Left lung (tissue), 14 donors: ENCODE measurements at places on chromosomes 12 and 14. TPM values are rescaled to one million over a fixed set of nuclear protein-coding genes. Genes with fewer than 3 reads are reported as not detected.

DNA sequence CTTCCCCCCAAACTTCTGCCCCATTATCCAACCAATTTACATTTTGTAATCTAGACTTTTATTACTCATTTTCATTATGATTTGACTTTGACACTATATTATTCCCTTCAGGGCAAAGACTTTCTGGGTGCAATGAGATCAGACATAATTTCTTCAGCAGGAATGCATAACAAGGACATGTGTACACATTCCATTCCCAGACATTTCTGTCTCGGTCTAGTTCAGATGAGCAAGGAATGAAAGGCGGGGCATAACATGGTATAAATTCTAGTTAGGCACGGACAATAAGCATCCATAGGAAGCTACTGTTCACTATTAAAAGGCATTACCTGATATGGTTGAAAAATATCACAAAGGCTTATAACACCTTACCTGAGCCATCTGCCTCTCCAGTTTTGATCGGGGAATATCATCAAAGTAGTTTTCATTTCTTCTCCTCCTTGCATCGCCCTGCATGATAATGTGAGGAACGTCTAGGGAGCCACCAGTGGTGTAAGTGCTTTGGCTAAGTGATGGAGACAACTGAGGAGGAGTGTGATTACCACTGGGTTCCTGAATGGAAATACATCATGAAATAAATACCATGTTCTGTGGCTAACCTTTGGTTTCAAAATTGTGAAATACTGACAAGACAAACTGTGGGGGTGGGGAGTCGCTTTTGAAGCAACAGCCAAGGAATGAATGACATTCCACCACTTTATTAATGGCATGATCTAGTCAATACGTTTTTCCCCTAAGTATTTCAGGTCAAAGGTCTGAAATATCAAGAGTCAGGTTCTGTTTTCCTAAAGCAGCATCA, 183.9 kb downstream of the APAF1 start:
- no peak overlapping the region for H3K4me3 ChIP-seq
- no peak for DNase-seq
- no peaks in the 10 kb centered on the region for H3K4me1 ChIP-seq
- H3K27me3 ChIP-seq = no peaks in the 10 kb centered on the region

DNA sequence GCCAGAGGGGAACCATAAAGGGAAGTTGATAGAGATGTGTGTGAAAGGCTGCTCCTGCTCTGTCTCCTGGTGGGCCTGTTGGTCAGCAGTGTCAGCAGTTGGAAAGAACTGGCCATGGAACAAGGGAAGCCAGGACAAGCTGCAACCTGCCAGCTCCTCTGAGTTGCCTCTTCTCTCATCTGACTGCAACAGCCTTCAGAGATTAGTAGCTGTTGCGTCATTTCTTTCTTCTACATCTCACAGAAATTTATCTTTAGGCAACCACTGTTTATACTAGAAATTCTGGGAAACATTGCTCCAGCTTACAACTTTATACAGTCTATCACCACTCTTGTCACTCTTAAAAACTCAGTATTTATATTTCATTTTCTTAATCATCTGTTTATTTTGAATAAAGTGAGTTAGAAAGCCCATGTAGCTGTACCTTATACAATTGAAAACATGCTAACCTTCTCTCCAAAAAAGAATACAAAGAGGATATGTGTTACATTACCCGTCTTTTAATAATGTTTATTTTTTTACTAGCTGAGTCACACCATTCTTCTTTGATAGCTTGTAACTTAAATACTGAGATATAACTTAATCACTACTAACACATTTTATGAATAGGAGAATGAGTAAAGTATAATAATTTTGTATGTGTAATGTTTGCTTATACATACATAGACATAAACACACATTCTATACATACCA, 224.2 kb downstream of the LRFN5 start:
- no peaks in the 10 kb centered on the region for H3K36me3 ChIP-seq
- no peak overlapping the region for H3K27ac ChIP-seq
- H3K27me3 ChIP-seq = no peaks in the 10 kb centered on the region
- peak; percentile 60 for DNase-seq

DNA sequence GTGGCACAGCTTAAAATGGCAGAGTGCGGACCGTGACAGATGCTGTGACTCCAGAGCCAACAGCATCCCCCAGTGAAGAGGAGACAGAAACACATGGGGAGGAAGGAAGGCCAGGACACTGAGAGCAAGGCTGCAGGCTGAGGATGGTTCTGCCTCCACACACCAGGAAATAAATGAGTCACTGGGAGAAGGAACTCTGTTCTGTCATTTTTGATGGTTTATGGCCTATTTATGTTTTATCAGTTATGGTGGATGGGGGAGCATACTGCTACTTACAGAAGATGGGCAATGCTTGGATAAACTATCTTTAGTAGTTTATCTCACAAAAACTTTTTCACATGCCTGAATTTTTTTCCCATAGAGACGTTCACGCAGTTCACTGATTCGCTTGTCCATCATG, 33.8 kb downstream of the ZFYVE21 start:
- no peaks in the 10 kb centered on the region for H3K36me3 ChIP-seq
- no peaks in the 10 kb centered on the region for H3K4me1 ChIP-seq
- H3K27me3 ChIP-seq = no peaks in the 10 kb centered on the region
- H3K4me3 ChIP-seq = no peak overlapping the region
- DNase-seq = no peak
- H3K27ac ChIP-seq = no peak overlapping the region

DNA sequence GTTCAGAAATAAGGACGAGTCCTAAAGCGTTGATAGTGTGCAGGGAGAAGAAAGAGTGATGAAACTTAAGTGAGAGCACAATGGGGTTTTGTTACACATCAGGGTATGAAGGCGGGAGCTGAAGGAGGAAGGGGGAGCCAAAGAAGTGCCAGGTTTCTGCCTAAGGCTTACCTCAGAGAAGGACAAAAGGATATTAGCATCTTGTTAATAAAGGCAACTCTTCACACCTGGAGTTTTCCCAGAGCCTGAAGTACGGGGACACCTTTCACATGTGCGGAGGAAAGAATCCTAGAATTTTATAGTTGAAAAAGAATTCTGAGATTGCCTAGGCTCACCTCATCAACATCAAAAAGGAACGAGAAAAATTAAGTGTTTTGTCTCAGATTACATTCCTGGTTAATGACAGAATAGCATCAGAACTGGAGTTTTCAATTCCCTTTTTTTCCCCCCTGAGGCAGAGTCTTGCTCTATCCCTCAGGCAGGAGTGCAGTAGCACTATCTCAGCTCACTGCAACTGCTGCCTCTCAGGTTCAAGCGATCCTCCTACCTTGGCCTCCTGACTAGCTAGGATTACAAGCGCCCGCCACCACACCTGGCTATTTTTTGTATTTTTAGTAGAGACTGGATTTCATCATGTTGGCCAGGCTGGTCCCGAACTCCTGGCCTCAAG, 2.2 kb upstream of the SAV1 start:
- no peak overlapping the region for H3K4me3 ChIP-seq
- no peak for DNase-seq
- no peaks in the 10 kb centered on the region for H3K27me3 ChIP-seq

- no peaks in the 10 kb centered on the region for H3K27me3 ChIP-seq
- H3K27ac ChIP-seq = no peak overlapping the region
- no peak overlapping the region for H3K4me3 ChIP-seq
- no peaks in the 10 kb centered on the region for H3K36me3 ChIP-seq
- no peaks in the 10 kb centered on the region for H3K4me1 ChIP-seq
Observed at GRCh38 chr14:49206828-49207227, 379.4 kb downstream of the RPS29 start.

DNA sequence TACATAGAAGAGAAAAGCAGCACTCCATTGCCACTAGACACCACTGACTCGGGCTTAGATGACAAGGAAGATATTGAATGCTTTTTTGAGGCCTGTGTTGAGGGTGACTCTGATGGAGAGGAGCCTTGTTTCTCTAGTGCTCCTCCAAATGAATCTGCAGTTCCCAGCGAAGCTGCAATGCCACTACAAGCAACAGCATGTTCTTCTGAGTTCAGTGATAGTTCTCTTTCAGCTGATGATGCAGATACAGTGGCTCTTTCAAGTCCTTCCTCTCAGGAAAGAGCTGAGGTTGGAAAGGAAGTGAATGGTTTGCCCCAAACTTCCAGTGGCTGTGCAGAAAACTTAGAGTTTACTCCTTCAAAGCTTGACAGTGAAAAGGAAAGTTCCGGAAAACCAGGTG, 114.5 kb upstream of the NPAS3 start:
- no peak overlapping the region for H3K27ac ChIP-seq
- no peaks in the 10 kb centered on the region for H3K27me3 ChIP-seq
- H3K4me1 ChIP-seq = no peaks in the 10 kb centered on the region
- H3K4me3 ChIP-seq = no peak overlapping the region

DNA sequence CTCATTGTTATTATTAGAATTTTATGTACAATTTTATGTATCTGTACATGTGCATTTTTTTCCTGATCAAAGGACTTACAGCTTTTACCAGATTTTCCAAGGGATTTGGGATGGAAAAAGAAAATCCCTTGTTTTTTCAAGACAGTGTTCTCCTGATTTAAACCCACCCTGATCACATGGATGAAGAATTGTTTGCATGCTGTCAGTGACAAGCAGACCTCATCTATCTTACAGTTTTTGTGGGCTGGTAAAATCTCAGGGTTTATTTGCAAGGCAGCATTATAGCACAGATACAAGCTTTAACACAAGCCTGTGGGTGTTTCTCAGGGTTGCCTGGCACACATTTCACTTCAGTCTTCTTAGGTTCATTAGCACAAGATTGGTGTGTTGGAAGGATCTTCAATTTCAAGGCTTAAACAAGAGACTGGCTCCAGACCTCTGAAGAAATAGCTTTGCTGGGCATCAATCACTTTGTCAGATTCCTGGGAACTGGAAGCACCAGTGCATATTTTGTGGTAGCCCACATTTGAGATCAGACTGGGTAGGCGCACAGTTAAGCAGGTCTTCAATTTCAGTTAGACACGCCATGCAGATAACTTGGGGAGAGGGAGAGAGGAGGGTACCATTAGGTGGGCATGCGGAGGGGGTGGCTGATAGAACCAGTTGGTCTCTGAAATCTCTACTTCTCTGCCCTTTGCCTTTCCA, 118.0 kb downstream of the TBX5 start:
- DNase-seq = no peak
- H3K36me3 ChIP-seq = no peaks in the 10 kb centered on the region
- H3K27me3 ChIP-seq = no peaks in the 10 kb centered on the region
- no peak overlapping the region for H3K4me3 ChIP-seq

DNA sequence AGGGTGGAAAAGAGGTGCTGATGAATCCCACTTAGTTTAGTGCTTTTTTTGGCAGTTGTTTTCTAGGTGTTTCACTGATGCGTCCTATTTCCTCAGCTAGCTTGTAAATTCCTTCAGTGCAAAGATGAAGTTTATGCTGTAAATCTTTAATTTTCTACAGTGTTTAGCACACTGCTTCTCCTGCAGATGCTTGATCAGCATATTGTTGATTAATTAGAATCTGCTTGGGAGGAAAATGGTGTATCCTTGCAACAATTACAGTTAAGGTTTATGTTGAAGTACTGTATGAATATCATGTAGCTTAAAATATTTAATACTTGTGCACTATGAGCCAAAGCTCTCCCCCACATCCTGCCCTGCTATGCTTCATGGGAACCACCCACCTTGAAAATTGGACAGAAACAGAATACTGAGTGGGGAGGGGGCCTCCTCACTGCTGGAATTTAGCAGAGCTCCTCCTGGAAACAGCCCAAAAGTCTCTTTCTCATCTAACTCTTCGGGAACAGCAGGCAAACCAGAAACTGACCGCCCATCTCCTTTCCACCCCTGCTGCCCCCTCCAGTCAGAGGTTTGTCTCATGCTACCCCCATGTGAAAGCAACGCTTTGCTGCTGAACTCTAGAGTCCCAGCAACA, 20.3 kb upstream of the DHRS4 start:
- DNase-seq = no peak
- no peak overlapping the region for H3K27ac ChIP-seq
- H3K27me3 ChIP-seq = no peaks in the 10 kb centered on the region
- no peaks in the 10 kb centered on the region for H3K36me3 ChIP-seq
- no peak overlapping the region for H3K4me3 ChIP-seq

DNA sequence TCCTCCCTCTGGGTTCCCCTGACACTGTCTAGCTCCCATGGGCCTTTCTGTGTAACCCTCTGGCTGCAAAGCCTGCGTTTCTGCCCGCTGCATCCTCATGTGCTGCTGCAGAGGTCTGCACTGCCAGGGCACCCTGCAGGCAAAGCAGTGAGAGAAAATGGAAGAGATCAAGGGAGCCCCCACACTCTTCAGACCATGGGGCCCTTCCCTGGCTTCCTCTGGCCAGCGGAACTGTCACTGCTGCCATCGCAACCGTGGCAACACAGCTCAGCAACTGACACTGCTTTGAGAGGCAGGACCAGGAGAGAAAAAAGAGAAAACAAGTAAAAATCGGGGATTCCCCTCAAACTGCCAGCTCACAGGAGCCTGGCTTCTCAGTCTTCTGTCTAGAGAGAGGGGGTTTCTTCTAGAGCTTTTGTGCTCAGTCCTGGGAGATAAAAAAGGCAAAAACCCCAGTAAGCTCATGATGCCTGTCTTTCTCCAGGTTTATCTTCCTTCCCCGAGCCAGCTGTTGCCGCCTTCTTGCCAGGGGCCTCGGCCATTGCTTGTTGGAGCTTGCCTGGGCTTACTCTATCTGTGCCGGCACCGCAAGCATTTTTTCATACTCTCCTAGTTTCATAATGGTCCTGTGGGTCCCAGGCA, 38.9 kb downstream of the C14orf132 start:
- H3K27ac ChIP-seq = no peak overlapping the region
- H3K27me3 ChIP-seq = no peaks in the 10 kb centered on the region
- H3K36me3 ChIP-seq = no peaks in the 10 kb centered on the region

DNA sequence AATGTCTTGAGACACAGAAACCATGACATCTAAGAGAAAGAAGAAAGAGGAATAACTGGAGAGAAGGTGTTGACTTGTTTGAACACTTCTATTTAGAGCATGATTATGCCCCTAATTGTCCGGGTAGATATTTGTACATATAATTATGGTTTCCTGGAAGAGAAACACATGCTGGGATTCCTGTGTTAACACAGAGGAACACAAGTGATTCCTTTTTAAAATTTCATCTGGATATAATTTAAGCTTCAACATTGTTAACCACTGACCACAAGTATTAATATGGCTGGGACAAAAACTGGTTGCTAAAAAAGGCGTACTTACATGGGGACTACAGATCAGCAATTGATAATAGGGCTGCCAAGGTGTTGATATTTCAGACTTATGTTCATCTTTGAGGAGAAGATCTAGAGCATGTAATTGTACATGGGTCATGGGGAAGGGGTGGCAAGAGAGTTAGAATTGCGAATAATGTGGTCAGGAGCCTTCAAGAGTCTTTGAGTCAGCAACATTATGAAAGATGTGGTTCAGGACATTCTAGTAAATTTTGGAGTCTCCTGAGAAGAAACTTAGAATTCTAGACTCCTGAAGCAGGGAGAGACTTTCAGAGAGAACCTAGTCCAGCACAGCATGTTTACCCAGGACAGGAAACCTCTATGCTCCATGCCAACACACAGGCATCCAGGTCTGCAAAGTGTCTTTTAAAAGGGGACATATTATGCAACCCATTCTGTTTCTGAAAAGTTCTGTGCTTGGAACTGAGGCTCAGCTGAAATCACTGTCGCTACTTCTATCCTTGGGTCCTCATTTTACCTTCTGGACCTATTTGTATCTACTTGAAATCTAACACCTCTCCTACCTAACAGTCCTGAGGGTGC, 56.5 kb downstream of the SLC38A1 start:
- peaks cover under 1% of the 10 kb centered on the region for H3K36me3 ChIP-seq
- peaks cover 46% of the 10 kb centered on the region for H3K4me1 ChIP-seq
- no peak overlapping the region for H3K27ac ChIP-seq
- H3K27me3 ChIP-seq = no peaks in the 10 kb centered on the region
- DNase-seq = no peak

SERPINA1 gene
- total RNA-seq = 1,065 TPM

COX14 gene
- total RNA-seq = 77.6 TPM

HHIPL1 gene
- 2.5 TPM for total RNA-seq

ZCCHC8 gene
- total RNA-seq = 18.1 TPM
